D341Med (cell line): ENCODE measurements at places on chromosomes 4 and X.

DNA sequence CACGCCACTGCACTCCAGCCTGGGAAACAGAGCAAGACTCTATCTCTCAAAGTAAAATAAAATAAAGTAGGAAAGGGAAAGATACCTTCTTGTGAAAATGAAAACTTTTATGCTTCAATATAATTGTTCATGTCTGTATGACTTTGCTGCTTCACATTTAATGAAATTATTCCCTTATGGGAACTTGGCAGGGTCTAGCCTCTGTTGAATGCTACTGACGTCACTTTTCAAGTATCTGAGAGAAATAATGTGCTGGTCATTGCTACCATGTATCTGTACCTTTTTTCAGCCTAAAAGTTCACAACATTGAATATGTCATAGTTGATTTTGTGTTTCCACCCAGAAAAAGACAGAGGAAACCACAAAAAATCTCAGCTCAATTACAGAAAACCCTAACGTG is 65.2 kb downstream of the PRDM5 start:
- DNase-seq = no peak

DNA sequence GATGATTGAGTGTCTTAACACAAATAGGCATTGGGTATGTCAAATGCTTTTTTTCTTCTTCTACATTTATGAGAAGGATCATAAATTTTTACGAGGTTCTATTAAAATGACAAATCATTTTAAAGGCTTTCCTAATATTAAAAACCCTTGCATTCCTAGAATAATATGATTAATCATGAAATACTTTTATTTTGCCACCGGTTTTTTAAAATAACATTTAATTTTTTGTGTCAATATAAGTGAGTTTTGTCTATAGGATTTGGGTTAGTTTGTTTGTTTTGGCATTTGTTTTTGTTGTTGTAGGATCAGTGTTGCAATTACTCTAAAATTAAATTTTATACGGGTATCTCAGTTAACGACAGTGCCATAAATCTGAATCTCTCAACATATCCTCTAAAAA is 169.7 kb upstream of the STK26 start:
- no peak for DNase-seq

DNA sequence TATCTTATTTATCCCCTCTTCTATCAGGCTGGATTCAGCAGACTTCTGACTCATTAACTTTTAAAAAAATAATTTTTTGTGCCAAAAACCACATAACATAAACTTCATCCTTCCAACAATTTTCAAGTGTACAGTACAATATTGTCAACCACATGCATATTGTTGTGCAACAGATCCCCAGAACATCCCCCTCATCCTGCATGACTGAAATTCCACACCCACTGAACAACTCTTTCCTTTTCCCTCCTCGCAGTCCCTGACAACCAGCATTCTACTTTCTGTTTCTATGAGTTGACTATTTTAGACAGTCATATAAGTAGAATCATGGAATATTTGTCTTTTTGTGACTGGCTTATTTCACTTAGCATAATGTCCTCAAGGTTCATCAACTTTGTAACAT is 2.2 kb upstream of the MID2 start:
- DNase-seq = no peak

GRCh38 chr4:7554905-7555304 is 120.2 kb upstream of the PSAPL1 start:
- no peak for DNase-seq

- no peak for DNase-seq
Measured at GRCh38 chr4:60579335-60579734, 620.8 kb upstream of the ADGRL3 start.
